ENCODE measurements at places on chromosomes 7 and 10.

DNA sequence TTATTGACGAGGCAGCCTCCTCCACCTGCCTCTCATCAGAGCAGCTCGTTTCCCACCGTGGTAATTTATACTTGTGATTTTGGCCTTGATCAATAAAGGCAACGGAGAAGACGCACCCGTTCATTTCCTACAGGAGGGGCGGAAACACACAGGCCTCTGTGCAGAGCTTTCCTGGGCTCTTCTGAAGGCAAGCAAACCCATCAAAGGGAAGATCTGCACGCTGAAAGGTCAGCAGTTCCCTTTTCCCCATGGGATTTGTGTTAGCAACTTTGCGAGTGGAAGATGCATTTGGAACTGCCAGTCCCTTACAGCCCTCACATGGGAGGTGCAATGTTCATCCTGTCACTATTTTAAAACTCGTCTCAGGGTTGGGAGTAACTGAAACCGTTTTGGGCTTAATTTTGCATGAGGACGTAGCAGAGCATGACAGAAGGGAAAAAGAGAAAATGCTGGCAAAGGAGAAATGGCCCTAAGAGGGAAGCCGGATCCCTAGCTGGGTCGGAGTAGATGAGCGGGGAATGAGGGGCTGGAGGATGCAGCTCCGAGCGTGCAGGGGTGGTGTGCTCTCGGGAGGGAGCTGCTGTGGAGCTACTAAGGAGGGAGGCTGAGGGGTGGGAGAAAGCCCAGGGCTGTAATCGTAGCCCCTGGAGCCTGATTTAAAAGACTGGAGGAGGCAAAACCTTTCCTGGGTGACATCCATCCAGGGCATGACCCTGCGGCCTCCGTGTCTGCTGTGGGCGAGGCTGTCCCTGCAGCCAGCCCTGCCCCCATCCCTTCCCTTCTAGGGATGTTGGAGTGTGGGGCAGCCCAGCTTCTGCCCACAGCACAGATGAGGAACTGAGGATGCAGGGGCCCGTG, 111.1 kb upstream of the FAM20C start:
- DNase-seq = no peak

GRCh38 chr7:157848508-157849340, 511.9 kb downstream of the DNAJB6 start:
- no peak for DNase-seq

DNA sequence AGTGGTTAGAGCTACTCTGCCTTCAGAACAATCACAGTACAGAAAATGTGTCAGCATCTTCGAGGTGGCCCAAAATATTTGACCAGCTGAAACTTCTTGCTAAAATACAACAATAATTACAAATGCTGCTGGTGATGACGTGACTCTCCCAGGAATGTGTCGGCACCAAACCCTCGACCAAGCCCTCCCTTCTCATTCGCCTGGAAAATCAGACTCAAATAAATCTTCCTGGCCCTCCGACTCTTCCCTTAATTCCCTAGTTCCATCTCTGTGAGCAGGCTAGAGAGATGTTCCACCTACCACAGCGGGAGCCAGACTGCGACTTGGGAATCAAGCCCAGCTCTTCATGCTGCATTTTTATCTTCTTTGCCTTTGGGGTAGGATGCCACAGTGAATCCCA, 4.1 kb downstream of the PRSS2 start:
- no peak for DNase-seq

GRCh38 chr7:27928001-27928400, 188.0 kb downstream of the TAX1BP1 start:
- DNase-seq = no peak

DNA sequence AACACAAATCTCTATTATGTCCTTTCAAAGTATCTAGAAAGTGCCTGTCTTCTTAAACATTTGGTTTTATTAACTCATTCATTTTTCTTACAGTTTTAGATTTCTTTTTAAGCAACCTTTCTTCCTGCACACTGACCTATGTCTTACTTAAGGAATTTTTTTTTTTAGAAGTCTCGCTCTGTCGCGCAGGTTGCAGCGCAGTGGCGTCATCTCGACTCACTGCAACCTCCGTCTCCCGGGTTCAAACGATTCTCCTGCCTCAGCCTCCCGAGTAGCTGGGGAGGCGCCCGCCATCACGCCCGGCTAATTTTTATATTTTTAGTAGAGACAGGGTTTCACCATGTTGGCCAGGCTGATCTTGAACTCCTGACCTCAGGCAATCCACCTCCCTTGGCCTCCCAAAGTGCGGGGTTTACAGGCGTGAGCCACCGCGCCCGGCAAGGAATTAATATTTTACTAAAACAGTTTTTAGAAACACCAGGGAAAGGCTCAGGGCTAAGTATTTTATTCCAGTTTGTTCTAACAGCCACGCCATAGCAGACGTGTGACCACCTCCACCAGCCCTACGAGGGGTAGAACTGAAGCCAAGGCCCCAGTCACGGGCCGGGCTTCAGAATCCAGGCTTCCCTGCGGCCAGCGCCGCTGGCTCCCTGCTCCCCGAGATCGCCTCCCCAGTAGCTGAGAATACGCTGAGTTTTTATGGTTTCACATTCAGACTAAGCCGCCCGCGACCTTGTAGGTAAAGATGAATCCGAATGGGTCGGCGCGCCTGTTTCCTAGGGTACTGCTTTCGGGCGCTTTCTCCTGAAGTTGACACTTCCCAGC, 941 bp upstream of the LUC7L2 start:
- no peak for DNase-seq

- no peak for DNase-seq
Measured at GRCh38 chr7:81128011-81128410, 209.2 kb upstream of the SEMA3C start.
